CD4-positive, alpha-beta T cell treated with Interferon gamma for 1 hour (primary cell): ENCODE measurements at places on chromosomes 4 and X.

- no peak for DNase-seq
These were observed 190.4 kb downstream of the RBMX2 start for GRCh38 chrX:130592204-130592603.

- DNase-seq: no peak
These were observed 300.9 kb downstream of the FAM47A start for GRCh38 chrX:33831211-33831610.

DNA sequence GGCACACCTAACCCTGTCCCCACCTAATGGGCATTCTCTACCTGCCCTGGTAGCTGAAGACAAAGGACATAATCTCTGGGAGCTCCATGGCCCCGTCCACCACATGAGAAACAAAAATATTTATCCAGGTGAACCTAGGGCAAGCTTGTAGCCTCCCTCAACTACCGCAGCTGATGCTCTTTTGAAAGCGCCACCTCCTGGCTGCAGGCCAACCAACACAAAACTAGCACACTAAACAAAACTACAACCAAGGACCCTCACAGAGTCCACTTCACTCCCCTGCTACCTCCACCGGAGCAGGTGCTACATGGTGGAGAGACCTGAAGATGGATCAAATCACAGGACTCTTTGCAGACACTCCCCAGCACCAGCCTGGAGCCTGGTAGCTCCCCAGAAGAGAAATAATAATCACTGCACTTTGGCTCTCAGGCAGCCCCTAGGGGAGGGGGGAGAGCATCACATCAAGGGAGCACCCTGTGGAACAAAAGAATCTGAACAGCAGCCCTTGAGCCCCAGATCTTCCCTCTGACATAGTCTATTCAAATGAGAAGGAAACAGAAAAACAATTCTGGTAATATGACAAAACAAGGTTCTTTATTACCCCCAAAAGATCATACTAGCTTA lies 111.3 kb upstream of the ATP8A1 start:
- no peak for DNase-seq

- no peak for DNase-seq
These were observed 634.6 kb upstream of the FTHL17 start for GRCh38 chrX:31706466-31706865.

DNA sequence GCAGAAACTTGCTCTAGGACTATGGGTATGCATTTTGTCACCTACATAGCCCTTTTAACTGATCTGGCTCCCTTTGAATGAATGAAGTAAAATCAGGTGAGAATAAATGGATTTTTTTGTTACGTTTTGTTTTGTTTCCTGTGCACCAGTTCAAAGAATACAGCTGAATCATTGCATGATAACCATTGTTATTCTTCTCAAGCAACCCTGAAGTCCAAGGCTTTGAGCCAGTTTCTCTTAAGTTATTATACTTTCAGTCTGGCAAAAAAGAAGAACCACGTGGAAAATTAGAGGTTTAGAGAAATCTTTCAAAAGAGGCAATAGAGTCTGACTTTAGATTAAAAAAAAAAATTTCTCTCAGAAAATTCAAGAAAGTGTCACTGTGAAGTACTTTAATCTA lies 398.6 kb upstream of the TECRL start:
- DNase-seq: no peak

GRCh38 chr4:56655627-56656345 lies 25.3 kb downstream of the HOPX start:
- no peak for DNase-seq

- no peak for DNase-seq
These were observed 188.1 kb upstream of the WDFY3 start for GRCh38 chr4:85154591-85154990.
